ENCODE measurements at places on chromosomes 7 and 10.

- DNase-seq: no peak
These were observed 612.1 kb upstream of the MGMT start for GRCh38 chr10:128854963-128855362.

- no peak for DNase-seq
These were observed 79.2 kb downstream of the NEUROD6 start for GRCh38 chr7:31261341-31261740.

DNA sequence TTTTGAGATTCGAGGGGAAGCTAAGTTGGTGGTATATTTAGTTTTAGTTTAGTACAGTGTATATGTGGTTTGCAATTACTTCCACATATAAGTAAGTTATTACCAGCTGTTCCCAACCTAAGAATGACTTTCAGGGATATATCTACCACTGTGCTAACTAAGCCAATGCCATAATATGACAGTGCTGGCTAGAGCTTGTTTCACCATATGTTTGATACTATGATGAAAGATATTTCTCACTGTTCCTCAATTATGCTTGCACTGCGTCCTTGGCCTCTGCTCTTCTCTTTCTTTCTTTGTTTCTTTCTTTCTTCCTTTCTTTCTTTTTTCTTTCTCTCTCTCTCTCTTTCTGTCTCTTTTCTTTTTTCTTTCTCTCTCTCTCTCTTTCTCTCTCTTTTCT, 113.8 kb upstream of the SKAP2 start:
- no peak for DNase-seq

GRCh38 chr10:78760463-78761310, 308.1 kb upstream of the ZMIZ1 start:
- DNase-seq: no peak

GRCh38 chr10:109886037-109886780, 37.1 kb downstream of the XPNPEP1 start:
- DNase-seq: no peak

DNA sequence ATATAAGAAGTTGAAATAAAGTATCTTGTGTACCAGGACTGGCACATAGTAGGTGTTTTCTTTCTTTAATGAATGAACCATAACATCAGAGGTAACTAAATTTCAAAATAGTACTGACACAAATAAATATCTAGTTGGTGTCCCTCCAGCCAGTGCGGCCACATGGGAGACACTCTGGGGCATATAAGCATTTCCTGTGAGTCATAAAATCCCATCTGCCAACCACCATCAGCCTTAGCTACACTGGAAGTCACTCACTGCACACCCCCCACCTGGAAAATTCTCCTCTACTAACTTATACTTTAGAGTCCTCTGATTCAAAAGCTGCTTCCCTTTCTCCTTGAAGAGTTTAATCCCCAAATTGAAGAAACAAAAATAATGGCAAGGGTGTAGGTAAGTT, 32.5 kb downstream of the DYDC1 start:
- DNase-seq: no peak

GRCh38 chr7:155361947-155362346, 64.3 kb downstream of the INSIG1 start:
- DNase-seq: no peak

DNA sequence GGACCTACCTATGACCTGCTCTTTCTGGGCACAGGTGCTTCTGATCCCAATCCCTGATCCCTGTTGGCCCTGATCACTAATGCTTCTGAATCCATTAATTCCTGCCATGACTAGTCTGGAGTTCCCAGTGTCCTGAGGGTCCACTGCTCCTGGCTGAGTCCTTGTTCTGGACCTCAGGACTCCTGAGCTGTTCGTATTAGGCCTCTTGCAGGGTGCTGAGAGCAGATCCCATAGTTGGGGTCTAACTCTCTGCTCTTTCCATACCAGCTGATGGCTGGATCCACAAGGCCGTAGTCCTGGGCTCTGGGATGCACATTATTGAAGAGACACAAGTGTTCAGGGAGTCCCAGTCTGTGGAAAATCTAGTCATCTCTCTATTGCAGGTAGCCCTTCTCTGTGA, 7.0 kb downstream of the MRPL43 start:
- no peak for DNase-seq

Measured in NCI-H1417 treated with DMSO at 0.1 percent for 48 hours (cell line).